ENCODE measurements at places on chromosomes 16 and 17.

GRCh38 chr17:41098481-41098880 lies 539 bp upstream of the KRTAP4-8 start:
- peak; percentile 7 for DNase-seq

GRCh38 chr16:27441276-27441675 lies 39.3 kb downstream of the IL21R start:
- DNase-seq: no peak

GRCh38 chr16:75789237-75789636 lies 62.9 kb upstream of the CPHXL start:
- DNase-seq: peak; percentile 44

GRCh38 chr17:72344613-72345012 lies 223.8 kb downstream of the SOX9 start:
- DNase-seq: no peak

- no peak for DNase-seq
These were observed 295.4 kb downstream of the TOX3 start for GRCh38 chr16:52251495-52251894.

DNA sequence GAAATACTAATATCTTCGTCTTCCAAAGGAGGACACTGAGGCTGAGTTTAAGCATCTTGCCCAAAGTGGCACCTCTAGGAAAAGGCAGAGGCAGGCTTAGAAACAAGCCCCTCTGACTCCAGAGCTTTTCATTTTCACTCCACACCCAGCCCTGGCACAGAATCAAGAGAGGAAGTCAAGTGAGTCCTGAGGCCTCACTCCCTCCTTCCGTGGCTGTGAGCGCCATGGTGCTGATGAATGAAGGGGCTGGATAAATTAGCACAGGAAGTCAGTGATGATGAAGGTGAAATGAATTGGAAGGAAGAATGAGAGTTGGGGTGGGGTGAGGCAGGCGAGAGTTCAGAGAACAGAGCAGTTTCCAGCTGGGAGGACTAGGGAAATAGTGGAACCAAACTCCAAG lies 179.3 kb downstream of the TMEM132E start:
- no peak for DNase-seq

- DNase-seq: peak; percentile 40
These were observed 143.4 kb upstream of the HS3ST2 start for GRCh38 chr16:22670551-22671041.

DNA sequence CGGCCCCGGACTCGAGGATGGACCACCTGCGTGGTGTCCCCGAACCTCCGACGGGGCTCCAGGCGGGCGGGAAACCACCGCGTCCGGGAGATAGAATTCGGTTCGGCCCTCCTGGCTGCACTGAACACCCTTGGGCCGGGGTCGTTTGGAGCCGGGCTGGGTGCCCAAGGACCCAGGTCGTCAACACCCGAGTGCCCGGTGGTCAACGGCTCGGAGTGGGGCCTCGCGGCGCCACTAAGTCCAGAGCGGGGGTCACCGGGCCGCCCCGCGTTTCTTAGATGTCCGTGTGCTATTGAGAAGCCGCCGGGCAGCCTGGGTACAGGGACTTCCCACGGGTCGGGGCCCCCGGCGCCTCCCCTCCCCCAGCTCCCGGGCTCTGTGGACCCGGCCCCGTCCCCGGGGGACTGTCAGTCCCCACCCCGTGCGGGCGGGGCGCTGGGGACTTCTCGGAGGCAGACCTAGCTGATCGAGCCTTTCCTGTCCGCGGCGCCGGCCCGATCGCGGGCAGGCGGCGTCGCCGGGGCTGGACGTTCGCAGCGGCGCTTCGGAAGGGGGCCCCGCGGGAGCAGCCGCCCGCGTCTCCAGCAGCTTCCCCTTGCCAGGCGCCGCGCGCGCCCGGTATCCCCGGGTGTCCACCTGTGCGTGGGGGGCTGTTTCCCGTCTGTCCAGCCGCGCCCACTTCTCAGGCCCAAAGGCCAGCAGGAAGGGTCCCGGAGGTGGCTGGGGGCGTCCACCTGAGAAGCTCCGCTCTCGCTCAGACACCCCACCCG lies 655 bp upstream of the NPTX1 start:
- no peak for DNase-seq

DNA sequence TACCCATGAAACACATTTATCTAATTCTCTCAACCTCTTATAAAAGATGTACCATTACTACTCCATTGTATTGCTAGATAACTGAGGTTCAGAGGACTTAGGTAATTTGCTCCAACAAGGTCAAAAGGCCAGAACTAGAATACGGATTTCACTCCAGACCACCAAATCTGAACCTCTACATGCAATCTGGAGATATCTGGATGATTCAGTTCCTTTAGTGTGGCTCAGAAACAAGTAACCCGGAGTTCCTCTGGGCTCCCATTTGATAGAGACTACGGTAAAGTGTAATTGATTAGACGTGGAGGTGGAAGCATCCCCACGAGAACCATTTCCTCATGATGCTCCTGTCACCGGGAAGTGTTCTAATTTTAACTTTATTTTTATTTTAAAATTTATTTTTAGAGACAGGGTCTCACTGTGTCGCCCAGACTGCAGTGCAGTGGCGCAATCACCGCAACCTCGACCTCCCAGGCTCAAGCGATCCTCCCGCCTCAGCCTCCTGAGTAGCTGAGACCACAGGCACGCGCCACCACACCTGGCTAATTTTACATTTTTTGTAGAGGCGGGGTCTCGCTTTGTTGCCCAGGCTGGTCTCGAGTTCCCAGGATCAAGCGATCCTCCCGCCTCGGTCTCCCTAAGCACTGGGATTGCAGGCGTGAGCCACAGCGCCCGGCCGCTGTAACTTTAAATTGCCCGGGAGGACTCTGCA lies 608 bp upstream of the COX10 start:
- DNase-seq: no peak

DNA sequence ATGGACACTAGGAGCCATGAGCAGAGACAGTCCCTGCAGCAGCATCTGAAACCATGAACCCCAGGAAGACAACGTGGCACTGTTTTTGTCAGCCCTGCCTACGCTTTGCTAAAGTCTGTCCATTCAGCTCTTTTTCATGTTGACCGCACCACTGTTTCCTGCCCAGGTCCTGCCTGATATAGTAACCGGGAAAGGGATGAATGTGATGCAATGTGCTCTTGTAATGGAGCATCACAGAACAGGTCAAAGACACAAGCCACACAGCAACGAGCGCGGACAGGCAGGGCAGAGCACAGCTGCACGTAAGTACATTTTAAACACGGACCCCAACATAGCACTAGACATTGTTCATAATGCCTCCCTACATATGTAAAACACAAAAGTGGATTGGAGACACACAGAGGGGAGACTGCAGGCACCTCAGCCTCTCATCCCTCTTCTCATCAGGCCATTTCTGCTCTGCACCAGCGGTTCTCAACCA lies 16.9 kb upstream of the TNFRSF13B start:
- peak; percentile 50 for DNase-seq

- no peak for DNase-seq
These were observed 11.2 kb upstream of the HELZ start for GRCh38 chr17:67256075-67256732.

- no peak for DNase-seq
These were observed 138.5 kb downstream of the SSH2 start for GRCh38 chr17:29791336-29792080.

GRCh38 chr17:60039114-60039846 lies 39.4 kb downstream of the HEATR6 start:
- DNase-seq: no peak

- DNase-seq: no peak
These were observed 104.7 kb downstream of the ENGASE start for GRCh38 chr17:79179334-79179733.

DNA sequence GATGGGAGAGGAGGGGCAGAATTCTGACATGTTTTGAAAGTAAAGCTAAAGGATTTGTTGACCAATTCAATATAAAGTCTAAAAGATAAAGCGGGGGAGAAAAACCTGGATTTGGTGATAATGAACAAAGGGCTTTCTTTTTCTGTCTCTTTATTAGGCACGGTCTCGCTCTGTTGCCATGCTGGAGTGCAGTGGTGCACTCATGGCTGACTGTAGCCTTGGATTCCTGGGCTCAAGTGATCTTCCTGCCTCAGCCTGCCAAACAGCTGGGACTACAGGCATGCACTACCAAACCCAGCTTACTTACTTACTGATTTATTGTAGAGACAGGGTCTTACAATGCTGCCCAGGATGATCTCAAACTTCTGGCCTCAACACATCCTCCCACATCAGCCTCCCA lies 7.5 kb downstream of the CDR2 start:
- DNase-seq: no peak

DNA sequence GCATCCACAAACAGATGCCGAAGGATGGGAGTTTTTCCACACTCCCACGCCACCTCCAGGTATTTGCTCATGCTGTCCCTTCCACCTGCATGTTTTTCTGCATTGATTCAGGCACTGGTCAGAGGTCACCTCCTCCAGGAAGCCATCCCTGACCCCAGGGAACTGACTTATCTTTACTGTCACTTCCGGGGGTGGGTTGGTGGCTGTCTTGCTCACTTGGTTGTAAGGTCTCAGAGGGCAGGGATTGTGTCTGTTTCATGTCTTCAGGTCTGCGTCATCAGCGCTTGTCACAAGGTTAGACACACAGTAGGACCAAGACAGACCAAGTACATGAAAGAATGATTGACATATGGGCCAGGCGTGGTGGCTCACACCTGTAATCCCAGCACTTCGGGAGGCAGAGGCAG lies 1.9 kb upstream of the IL4R start:
- DNase-seq: no peak

- no peak for DNase-seq
These were observed 658 bp upstream of the DUSP3 start for GRCh38 chr17:43779145-43780125.

DNA sequence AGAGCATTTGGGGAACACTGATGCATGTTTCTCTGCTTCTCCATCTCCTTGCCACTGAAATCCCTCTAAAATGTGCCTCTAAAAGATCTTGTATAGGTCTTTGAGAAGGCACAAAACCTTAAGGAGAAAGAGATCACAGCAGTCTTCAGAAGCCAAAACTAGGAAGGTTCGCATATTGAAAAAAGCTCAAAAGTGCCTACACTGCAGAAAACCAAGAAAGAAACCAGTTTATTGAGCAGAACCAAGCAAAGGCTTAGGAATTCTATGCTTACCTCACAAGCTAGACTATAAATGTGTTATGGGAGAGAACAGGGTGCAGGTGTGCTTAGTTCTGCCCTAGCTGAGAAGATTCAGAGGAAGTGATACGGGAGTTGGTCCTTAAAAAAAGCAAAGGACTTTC lies 16.6 kb downstream of the DGKE start:
- no peak for DNase-seq

- DNase-seq: no peak
These were observed 190.6 kb upstream of the CIBAR2 start for GRCh38 chr16:85302848-85303353.

- no peak for DNase-seq
These were observed 19.8 kb upstream of the G6PC1 start for GRCh38 chr17:42880776-42881310.

GRCh38 chr17:65455972-65456343 lies 105.5 kb downstream of the AXIN2 start:
- no peak for DNase-seq

DNA sequence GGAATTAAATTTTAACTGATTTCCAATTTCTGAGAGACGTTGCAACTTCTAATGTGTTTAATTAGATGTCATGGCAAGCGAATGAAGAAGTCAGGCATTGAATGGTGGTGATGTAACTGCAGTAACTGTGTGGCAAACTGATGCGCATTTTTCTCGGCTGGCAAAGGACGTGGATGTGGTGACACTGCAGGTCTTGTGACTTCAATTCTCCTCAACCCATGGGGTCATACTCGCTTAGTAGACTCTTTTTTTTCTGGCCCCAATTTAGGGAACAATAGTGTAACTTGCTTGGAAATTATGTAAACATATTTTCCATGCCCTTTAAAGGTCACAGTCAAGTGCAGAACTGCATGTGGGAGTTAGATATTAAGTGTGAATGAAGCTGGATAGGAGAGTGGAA lies 1.9 kb upstream of the FAM20A start:
- no peak for DNase-seq

DNA sequence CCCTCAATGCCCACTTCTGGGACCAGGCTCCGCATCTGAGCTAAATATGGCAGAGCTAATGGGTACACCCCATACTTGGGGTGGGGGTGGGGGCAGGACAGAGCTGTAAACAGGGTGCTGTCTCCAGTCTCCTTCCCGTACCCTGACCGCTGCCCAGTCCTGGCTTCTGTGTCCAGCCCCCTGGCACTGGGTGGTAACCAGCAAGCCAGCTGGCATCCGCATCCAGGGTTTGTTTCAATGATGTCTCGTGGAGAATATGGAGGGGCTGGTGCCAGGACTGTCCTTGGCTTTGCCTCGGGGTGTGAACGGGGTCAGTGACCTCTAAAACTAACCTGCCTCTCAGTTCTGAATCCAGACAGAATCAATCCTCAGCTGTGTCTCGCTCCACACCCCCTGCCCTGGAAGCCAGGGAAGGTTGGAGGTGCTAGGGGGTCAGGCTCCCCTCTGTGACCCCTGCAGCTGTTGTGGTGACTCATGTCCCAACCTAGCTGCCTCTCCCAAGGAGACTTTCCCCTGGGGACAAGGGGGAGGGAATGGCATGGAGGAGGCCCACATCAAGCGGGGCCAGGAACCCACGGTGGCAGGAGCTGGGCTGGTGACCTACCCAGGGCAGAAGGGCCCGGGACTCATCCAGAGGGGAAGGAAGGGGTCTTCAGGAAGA lies 1.5 kb upstream of the PNMT start:
- no peak for DNase-seq

- no peak for DNase-seq
These were observed 1.3 kb downstream of the HNF1B start for GRCh38 chr17:37743612-37743874.

- peak; percentile 70 for DNase-seq
These were observed 18.6 kb upstream of the HAPSTR1 start for GRCh38 chr16:9072806-9073341.

- no peak for DNase-seq
These were observed 64.2 kb downstream of the GNA13 start for GRCh38 chr17:64992325-64992802.

DNA sequence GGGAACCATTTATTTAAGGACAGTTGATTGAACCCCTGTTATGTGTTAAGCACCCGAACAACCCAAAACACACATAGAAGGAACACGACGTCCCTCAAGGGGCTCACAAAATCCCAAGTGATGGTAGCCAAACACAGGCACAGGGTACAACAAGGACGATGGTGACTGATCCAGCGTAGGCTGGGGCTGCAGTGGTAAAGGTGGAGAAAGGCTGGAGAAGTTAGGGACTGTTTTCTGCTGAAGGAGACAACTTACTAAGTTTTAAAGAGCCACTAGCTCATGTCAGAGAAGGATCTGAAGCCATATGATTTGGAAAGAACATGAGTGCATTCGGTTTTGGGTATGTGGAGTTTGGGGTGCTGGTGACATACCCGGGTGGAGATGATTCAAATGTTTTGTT lies 229.6 kb upstream of the TNRC6C start:
- no peak for DNase-seq

- DNase-seq: no peak
These were observed 91.8 kb downstream of the RMI2 start for GRCh38 chr16:11437069-11437468.

Data from hepatic stellate cell (primary cell).